ENCODE measurements at places on chromosomes 13 and 19.

- no peak for DNase-seq
Measured at GRCh38 chr13:105979131-105980011, 556.1 kb downstream of the EFNB2 start.

DNA sequence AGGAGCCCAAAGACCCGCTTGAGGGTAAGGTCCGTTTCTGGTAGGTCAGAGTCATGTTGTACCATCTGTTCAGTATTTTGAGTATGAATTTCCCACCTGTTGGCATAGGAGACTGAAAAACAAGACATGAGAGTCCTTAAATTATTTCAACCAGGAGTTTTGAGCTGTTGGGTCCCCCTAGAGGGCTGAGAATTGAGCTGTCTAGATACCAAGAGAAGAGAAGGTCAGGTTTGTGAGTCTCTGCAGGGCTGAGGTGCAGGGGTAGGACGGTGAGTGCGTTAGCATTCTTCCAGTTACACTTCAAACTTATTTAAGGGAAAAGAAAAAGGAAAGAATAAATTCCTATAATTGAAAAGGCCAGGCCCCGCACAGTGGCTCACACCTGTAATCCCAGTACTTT is 5.0 kb downstream of the CBLC start:
- DNase-seq = no peak

- DNase-seq = no peak
Measured at GRCh38 chr19:17803264-17803896, 8.4 kb downstream of the B3GNT3 start.

DNA sequence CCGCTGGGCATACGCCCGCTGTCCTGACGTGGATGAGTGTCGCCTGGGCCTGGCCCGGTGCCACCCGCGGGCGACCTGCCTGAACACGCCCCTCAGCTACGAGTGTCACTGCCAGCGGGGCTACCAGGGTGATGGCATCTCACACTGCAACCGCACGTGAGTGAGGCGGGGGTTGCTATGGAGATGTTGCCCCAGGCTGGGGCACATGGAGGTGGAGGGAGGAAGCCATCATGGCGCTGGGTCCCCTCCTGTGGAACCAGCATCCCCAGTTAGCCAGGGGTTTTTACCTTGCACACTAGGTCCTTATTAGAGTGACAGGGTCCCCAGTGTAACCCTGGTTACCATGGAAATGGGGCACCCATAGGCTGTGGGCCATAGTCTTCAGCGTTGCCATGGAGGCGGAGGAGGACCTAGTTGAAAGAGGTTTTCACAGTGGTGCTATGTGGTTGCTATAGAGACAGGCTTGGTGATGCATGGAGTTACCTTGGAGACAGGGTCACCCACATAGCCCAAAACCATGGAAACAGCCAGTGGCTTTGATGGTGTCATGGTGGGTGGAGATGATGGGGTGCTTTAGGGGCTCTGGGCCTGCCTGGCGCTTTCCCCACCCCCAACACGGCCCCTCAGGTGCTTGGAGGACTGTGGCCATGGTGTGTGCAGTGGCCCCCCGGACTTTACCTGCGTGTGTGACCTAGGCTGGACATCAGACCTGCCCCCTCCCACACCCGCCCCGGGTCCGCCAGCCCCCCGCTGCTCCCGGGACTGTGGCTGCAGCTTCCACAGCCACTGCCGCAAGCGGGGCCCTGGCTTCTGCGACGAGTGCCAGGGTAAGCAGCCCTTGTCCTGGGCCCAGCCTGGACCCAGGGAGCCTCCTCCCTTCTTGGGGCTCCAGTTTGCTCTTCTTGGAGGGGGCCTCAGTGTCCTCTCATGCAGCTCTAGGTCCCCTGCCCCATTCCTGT is 27.1 kb downstream of the MEGF8 start:
- DNase-seq = no peak

- DNase-seq = no peak
Measured at GRCh38 chr13:24081387-24081786, 79.1 kb upstream of the SPATA13 start.

Data from fibroblast of skin of left quadriceps (primary cell).